ENCODE measurements at places on chromosomes 6 and 20. TPM values are rescaled to one million over a fixed set of nuclear protein-coding genes. Genes with fewer than 3 reads are reported as not detected.
A peak's percentile ranks its signal among the peaks of the same experiment; 100 is the strongest.

GRCh38 chr6:80234908-80235307, 128.4 kb downstream of the BCKDHB start:
- DNase-seq: no peak

Gene SAPCD1
- 9.0 TPM for total RNA-seq

DNA sequence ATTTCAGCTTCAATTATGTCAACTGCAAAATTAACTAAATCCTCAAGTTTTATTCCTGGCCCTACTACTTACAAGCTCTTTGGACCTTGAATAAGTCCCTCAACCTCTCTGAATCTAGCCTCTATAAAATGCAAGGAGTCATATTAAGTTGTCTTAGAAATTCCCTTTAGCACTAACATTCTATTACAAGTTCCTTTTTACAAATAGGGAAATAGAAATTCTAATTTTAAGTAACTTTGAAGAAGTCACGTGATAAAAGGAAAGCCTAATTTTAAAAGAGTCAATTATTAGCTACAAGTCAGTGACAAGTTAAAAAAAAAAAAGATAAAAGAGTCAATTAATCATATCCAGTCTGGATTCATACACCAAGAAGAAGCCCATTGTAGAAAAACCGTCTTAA, 24.6 kb upstream of the GTF3C6 start:
- DNase-seq: no peak

Gene CBLN4
- not detected for total RNA-seq

GRCh38 chr6:19691465-19692167, 145.6 kb upstream of the ID4 start:
- no peak for DNase-seq

GRCh38 chr6:157462956-157463742, 82.2 kb downstream of the ZDHHC14 start:
- DNase-seq: no peak

DNA sequence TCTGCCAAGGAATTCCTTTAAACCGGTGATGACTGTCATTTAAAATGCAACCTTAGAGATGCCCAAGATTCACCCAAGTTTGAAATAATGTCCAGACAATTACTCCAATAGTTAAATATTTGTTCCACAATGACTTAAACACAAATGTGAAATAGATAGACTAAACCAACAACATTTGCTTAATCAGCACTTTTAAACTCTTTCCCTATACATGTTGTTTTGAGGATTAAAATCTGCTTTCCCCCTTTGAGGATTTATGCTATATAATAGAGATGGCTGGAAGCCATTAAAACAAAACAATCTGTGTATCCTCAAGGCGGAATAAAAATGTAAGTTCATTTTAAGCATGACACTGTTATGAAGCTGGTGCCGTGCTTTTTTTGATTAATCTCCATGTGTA, 297.8 kb upstream of the RSPO3 start:
- DNase-seq: no peak

- DNase-seq: no peak
Observed at GRCh38 chr6:36399970-36400369, 12.5 kb upstream of the ETV7 start.

GRCh38 chr6:156161471-156161870, 615.7 kb upstream of the ARID1B start:
- no peak for DNase-seq

Gene LINC00237
- 0.17 TPM for total RNA-seq

- no peak for DNase-seq
Observed at GRCh38 chr20:24138196-24138857, 149.7 kb upstream of the GGTLC1 start.

GRCh38 chr6:130680116-130680515, 147.1 kb upstream of the SMLR1 start:
- DNase-seq: no peak

DNA sequence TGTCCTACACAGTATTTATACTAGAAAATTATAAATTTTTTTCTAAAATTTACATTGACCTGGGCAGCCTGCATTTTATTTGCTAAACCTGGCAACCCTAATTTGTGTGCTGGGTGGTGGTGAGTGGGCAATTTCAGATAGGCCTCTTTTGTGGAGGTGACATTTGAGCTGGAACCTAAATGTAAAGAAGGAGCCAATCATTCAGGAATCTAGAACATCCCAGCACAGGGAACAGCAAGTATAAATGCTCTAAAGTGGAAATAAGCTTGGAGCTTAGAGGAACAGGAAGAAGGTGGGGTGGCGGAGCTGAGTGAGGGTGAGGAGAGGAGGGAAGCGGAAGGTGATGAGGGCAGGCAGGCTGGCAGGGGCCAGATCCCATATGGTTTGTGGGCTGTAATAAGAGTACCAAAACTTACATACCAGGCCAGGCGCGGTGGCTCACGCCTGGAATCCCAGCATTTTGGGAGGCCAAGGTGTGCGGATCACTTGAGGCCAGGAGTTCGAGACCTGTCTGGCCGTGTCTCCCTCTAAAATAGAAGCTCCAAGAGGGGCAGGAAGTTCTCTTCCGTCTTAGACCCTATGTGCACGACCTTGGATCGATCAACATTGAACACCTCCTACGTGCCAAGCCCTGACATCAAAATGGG, 549 bp upstream of the CSE1L start:
- DNase-seq: no peak

Gene C6orf163
- 5.7 TPM for total RNA-seq

- peak; percentile 73 for DNase-seq
Observed at GRCh38 chr20:64057628-64058498, 5.1 kb upstream of the TCEA2 start.

DNA sequence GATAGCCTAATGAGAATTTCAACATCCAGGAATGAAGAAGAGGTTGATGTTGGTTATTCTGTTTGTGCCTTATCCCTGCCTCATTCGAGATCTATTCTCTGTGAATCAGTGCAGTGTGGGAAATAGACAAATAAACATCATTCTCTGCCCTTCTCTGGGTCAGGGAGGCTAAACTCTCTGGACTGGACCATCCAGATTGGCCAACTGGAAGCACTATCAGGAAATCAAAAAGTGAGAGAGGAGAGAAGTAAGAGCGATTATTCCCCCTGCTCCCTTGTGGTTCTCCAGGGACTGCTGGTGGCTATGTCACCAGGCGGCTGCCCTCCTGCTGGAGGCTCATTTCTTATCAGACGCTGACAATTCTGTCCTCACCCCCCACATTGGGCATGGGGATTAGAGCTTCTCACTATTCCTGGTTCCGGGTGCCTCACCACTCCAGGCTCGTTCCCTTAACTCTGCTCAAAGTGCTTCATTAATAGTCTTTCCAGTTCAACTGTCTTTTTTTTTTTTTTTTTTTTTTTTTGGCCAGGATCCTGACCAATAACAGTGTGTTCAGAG, 201.7 kb upstream of the RREB1 start:
- no peak for DNase-seq

- no peak for DNase-seq
Observed at GRCh38 chr6:34425132-34425497, 754 bp downstream of the RPS10 start.

GRCh38 chr20:62360854-62361798, 6.0 kb downstream of the LAMA5 start:
- no peak for DNase-seq

- DNase-seq: no peak
Observed at GRCh38 chr6:116090251-116090650, 10.4 kb upstream of the NT5DC1 start.

Gene DDX39B
- total RNA-seq: 484 TPM

Gene MAP1LC3A
- 1.6 TPM for total RNA-seq

Data from activated B cell treated with CpG ODN at 0.5 μM for 24 hours (primary cell).